ENCODE measurements at places on chromosomes 3 and 15.

DNA sequence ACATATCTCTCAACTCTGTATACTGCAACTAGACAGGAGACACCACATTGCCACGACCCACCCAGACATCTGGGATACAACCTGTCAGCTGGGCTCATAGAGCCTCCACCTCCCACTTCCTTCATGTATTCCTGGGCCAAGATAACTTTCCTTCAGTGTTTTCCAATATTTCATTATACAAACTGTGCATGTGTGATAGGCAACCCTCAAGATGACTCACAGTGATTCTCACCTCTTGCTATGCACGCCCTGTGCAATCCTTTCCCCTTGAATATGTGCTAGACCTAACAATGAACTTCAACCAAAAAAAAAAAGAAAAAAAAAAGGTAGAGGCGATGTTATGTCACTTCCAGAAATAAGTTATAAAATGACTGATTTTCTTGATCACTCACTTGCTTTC, 138.0 kb upstream of the ALCAM start:
- DNase-seq = no peak

DNA sequence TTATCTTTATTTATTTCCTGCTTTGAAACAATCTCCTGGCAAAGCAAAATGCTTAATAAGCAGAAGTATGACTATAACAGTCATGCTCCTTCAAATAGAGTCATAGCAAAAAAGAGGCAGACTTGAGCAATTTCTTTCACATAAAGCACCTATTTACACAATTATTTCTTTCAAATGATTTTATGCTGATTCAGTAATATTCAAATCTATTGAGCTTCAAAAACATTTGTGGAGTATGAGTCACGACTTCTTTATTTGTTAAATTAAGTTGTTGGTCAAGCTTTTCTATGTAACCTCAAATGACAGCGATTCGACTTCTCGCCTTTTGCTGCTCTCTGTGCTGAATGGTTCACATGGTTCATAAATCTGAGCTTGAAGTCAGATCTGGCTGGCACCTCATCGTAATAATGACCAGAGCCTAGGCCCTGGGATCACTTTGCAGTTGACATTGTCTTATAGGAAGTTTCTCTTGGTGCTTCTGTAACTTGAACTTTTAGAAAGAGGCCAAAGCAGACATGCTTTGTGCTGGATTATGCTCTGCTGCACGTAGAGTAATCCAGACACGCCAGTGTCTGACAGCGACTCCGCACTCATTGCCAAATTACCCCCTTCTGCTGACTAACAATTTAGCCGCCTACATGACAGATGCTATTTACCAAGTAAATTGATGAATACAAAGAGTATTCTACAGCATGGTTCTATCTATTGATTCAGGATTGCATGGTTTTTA, 139.0 kb downstream of the MCTP2 start:
- DNase-seq = no peak

DNA sequence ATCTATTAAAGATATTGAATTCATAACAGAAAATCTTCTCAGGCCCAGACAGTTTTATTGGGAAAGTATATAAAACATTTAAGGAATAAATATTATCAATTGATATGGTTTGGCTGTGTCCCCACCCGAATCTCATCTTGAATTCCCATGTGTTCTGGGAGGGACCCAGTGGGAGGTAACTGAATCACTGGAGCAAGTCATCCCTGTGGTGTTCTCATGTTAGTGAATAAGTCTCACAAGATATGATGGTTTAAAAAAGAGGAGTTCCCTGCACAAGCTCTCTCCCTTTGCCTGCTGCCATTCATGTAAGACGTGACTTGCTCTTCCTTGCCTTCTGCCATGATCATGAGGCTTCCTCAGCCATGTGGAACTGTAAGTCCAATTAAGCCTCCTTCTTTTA, 160.5 kb downstream of the ANO10 start:
- no peak for DNase-seq

DNA sequence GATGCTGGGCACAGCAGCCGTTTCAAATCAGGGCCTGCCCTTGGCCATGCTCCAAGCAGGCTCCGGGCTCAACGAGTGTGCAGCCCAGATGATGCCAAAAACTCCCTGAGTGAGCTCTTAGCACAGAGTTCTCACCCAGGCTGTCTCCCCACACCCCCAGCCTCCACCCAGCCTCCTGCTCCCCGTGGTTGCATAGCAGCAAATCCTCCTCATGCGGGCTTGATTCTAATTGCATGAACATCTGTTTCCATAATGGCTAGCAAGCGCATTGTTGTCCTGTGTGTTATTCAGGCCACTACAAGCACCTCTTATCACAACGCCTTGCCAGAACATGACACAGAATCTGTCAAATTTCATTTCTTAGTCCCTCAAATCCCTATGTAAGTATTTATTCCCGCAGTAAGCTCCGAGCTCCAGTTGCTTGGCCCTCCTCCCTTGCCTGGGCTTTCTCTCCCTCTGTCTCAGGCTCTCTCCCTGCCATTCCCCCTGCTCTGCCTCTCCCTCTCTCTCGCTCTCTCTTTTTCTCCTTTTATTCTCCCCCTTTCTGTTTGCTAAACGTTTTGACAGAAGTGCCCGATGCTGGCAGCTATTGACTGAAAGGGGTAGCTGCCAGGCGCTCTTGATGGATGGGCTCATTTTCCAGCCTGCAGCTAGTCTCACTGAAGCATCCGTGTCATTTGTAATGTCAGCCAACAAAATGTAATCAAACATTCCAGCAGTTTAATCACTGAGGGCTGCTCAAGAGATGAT, 306.5 kb downstream of the IL20RB start:
- no peak for DNase-seq

GRCh38 chr3:107963581-107963980, 127.2 kb downstream of the CD47 start:
- no peak for DNase-seq

DNA sequence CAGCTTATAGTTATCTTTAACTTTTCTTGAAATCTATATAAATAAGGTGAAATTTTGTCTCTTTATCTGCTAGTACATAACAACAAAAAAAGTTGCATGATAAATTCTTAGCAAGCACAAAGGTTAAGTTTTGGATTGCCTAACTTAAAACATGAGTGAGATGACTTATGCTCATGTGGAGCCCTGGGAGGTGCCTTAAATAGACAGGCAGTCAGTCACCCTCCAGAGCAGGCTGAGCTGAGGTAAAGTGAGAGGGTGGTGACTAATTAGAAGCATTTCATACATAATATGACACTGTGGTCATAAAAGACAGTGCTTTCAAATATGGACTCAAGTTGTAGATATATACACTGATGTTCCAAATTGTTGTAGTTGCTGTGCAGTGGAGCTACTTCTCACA, 14.6 kb upstream of the MME start:
- no peak for DNase-seq

DNA sequence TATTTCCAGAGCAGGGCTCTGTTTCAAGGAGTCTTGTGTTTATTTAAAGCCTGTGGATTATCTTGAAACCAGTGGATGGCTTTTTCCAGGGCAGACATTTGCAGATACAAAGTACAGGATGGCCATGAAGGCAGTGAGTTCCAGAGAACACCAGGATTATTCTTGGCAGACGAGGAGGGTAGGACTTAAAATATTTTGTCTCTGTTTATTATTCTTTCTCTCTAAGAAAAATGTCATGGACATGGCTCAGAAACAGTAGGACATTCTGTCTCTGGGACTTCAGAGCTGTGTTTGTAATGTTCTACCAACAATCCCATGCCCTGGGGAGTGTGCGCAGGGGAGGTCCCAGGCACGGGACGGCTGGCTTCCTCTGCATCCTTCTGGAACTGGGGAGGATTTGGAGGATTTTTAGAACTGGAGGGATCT, 125.9 kb downstream of the ATP10A start:
- DNase-seq = no peak

GRCh38 chr3:184946917-184947316, 135.0 kb downstream of the VPS8 start:
- no peak for DNase-seq

DNA sequence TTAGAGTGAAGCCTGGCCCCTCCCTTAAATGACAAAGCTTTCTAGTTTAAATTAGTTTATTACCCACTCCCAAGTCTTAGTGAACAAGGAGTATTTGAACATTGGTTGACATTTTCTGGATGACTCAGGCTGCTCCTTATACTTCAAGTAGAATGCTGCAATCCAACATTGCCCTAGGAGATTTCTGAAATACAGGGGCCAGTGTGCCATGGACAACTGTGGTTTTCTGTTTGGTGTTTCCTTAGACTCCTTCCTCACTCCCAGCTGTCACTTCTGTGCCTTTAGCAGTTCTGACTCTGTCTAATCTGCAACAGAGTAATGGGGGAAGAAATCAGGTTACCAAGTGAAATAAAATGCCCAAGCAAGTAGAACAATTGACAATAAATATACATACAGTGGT, 116.1 kb upstream of the P2RY1 start:
- DNase-seq = no peak

- peak; percentile 75 for DNase-seq
Measured at GRCh38 chr3:143973259-143974021, 1.8 kb downstream of the DIPK2A start.

DNA sequence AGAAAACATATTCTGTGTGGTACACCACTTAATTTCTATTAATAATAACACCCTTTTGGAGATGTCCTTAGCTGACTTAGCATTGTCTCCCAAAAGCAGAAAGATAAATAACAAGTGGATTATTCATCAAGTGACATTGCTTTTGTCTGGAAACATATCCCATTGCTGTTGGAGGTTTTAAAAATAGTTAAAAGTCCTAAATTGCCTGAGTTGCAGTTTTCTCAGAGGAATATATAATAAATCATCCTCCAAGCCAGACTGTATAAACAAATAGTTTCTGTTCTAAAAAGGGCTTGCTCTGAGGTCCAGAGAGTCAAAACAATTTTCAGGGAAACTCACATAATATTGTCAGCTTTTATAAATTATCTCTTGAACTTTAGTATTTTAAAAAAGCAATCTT, 60.4 kb upstream of the CD96 start:
- no peak for DNase-seq

- no peak for DNase-seq
Measured at GRCh38 chr3:159069091-159069490, 267.2 kb downstream of the MFSD1 start.

DNA sequence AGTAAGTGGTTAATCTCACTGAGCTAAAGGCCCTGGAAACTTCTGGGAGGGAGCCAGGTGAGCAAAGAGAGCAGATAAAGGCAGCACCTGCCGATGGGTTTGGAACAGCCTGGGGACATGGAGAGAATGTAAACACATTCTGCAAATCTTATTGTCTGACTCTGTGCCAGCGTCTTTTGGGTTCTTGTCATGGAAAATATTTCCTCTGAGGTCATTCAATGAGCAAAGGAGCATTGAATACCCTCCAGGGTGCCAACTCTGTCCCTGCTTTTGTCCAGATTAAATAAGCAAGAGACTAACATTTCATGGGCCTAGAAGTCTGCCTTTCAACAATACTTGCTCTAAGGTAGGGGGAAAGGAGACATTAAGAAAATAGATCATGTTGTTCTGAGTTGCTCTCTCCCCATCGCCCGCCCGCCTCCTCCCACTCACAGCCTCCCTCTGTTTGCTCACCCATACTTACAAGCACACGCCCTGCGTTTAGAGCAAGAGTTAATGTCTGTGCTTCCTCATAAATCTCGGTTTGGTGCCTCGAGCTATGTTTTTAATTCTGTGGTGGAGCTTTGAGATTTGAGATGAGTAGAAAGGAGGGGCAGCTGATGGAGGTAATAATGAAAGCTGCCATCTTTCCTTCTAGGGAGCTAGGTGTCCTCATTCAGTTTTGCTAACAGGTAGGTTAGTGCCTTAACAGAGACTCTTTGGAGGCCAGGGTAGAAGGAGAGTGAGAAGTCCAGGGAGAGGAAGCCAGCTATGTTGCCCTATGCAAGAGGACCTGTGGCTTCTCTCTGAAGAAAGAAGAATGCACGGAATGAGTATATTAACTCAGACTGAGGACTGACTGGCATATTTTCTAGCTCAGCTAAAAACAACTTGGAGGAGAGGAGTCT, 132.9 kb downstream of the TPRG1 start:
- peak; percentile 79 for DNase-seq

DNA sequence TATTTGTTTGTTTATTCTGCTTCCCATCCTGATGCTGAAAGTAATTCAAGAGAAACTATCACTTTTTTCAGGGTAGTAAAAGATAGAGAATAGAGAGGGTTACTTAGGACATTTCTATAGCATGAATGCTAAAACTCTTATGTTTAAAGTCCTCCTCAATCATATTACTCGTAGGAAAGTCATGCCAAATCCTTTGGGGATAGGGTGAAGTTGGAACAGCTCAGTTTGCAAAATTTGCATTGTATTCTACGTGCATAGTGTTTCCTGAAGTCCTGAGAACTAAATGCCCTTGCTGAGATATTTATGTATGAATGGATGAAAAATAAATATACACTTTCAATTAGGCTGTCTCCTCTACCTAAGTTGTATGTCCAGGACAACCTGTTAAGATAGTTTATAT, 14.6 kb downstream of the PLSCR5 start:
- no peak for DNase-seq

DNA sequence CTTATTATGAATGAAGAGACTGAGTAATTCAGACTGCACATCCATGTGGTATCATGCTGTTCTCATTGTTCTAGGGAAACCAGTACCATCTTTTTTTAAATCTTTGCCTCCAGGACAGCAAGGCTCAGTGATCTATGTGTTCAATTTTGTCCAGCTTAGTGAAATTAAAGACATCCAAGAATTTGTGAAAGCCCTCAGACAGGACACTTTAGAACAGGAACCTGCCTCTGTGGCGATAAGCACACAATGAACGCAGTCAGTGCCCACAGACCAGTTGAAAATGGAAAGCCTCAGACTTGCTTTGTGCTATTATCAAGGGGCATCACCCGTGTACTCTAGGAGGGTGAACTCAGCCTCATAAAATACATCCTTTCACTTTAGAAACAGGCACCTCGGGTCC, 20.1 kb downstream of the EID1 start:
- no peak for DNase-seq

GRCh38 chr3:25151903-25152295, 276.2 kb upstream of the RARB start:
- no peak for DNase-seq

DNA sequence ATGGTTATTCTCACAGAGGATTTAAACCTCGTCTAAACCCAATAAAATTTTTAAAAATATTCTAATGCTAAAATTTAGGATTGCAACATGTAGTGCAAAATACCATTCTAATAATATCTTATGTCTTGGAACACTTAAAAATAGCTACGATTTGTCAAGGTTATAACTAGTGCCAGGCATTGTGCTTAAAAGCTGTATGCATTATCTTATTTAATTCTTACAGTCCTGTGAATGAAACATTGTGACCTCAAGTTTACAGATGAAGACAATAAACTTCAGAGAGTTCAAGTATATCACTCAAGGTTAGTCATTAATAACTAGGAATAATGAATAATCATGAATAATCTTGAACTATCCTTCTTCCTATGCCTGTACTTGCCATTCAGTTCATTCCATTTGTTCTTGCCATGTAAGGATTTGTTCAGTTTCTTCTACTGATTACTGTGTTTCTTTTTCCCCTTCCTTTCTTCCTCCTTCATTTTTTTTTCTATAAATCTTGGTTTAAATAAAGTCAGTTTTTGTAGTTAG, 897.6 kb upstream of the NR2F2 start:
- no peak for DNase-seq

DNA sequence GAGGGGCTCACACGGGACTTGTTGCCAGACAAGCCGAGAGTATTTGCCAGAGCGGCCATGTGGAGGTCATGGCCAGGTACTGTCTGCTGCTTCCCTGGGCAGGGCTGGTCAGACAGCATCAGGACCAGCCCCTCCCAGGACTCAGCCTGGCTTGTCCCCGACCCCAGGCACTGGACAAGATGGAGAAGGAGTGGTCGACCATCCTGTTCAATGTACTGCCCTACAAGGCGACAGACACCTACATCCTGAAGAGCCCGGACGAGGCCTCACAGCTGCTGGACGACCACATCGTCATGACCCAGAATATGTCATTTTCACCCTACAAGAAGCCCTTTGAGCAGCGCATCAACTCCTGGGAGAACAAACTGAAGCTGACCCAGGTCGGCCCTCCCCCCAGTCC, 38.6 kb downstream of the DNAH1 start:
- DNase-seq = no peak
